Daoy (cell line): ENCODE measurements at places on chromosomes 4 and X. TPM values are rescaled to one million over a fixed set of nuclear protein-coding genes. Genes with fewer than 3 reads are reported as not detected.

TCEAL6 gene
- not detected in 2 replicates for total RNA-seq

ALB gene
- total RNA-seq = not detected in 2 replicates

TRPC3 gene
- 1.1 and 1.3 TPM in 2 replicates for total RNA-seq

EXOSC9 gene
- 71.6 and 73.5 TPM in 2 replicates for total RNA-seq

RBM46 gene
- not detected in 2 replicates for total RNA-seq

- DNase-seq = no peak
Observed at GRCh38 chr4:98664959-98665358, 6.5 kb upstream of the TSPAN5 start.

GRCh38 chrX:49226946-49227345 lies 6.2 kb downstream of the CACNA1F start:
- no peak for DNase-seq

DNA sequence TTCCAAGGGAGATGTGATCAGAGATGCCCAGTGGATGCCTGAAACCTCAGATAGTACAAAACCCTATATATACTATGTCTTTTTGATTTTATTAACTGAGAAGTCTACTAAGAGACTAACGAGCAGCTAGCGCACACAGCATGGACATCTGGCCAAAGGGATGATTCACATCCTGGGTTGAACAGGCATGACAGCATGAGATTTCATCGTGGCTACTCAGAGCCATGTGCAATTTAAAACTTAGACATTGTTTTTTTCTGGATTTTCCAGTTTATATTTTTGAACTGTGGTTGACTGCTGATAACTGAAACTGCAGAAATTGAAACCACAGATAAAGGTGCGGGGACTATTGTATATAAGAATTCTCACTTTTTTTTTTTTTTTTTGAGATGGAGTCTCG lies 2252.9 kb upstream of the AGA start:
- DNase-seq = peak; percentile 48

- no peak for DNase-seq
Observed at GRCh38 chrX:107541244-107541643, 87.1 kb upstream of the PRPS1 start.

DNA sequence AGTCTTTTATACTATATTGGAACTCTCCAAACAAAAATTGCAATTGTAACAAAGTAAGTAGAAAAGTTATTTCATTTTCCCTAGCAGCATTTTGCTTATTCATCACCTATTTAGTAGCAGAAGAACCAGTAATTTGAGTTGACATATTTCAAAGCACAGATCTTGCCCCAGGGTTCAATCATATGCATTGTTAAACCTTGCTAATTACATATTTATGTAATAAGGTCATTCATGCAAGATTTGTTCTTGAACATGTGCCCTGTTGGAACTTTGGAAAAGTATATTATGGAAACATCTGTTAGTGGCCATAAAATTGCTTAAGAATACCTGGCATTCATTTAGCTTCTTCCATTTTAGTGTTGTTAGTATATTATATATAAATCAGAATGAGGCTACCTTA lies 191.7 kb downstream of the TLL1 start:
- no peak for DNase-seq

- DNase-seq = peak; percentile 48
Observed at GRCh38 chr4:70601422-70602039, 9.5 kb downstream of the AMBN start.

DNA sequence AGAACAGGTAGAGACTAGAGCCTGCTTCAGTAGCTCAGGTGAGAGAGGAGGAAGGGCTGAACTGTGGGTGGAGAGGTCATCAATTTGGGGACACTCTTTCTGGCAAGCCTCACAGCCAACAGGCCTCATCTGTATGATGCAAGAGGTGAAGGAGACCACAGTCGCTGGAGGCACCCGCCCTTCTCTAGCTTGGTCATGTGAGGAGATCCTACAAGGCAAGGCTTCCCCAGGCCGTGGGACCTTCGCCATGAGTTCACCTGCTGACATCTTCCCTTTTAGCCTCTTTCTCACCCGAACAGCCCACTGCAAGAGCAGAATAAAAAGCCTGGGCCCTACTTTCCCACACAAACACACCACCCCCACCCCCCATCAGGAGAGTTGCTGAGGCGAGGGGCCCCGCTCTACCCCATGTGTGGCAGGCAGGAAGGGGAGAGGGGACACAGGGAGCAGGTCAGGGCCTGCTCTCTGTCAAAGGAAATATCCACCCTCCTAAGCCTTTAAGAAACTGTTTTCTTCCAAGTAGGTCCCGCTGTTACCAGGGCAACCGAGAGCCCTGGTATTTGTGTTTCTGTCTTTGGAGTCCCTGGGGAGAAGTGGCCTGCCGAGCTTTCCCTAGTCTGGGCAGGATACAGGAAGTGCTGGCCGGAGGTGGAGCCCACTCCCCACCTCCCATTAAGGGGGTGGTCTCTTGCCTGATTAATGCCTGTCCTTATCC lies 8.1 kb downstream of the RTL5 start:
- DNase-seq = no peak

- DNase-seq = no peak
Observed at GRCh38 chr4:97432551-97432950, 710.7 kb downstream of the STPG2 start.

- DNase-seq = no peak
Observed at GRCh38 chrX:12210196-12210815, 72.0 kb downstream of the FRMPD4 start.

GRCh38 chrX:152913910-152914309 lies 16.0 kb downstream of the ZNF185 start:
- DNase-seq = no peak

- peak; percentile 87 for DNase-seq
Observed at GRCh38 chr4:40309250-40309774, 25.8 kb upstream of the CHRNA9 start.

DNA sequence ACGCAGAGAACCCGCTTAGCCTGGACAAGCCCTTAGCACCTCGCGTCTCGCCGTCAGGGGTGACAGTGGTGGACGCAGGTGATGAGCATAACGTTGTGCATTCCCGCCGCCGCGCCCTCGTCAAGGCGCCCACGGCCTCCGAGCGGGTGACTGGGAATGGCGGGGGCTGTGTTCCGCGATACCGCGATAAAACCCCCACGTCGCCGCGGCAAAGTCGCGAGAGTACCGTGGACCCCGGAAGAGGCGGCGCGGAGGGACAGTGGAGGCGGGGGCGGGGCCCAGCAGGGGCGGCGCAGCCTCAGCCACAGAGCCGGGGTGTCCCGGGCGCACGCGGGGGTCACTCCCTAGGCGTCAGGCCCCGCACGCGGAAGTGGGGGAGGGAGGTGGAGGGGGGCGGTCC lies 53.8 kb downstream of the ZFYVE28 start:
- peak; percentile 46 for DNase-seq
